Fibroblast of upper back skin (primary cell): ENCODE measurements at places on chromosomes 4 and X.

GRCh38 chr4:73661646-73662119, 41.4 kb upstream of the RASSF6 start:
- DNase-seq: peak; percentile 99

DNA sequence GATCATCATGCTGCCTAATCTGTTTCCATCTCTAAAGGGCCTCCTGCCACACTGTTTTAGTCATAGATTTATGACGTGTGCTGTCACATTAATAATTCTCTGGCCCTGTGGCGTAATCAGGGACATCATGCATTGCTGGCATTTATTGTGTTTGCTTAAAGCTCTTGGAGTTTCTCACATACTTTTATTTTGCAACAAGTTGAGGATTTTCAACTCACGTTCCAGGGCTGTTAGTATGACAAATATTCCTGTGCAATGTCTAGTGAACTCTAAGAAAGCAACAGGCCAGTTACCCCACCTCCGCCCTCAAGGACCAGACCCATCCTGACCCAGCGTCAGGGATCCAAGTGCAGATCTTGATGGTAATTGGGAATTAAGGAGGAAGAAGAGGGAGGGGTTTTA, 7.8 kb upstream of the PIGA start:
- peak; percentile 24 for DNase-seq

GRCh38 chrX:19642241-19643109, 127.2 kb upstream of the MAP3K15 start:
- no peak for DNase-seq

GRCh38 chr4:1490011-1490653, 83.9 kb upstream of the NKX1-1 start:
- no peak for DNase-seq

DNA sequence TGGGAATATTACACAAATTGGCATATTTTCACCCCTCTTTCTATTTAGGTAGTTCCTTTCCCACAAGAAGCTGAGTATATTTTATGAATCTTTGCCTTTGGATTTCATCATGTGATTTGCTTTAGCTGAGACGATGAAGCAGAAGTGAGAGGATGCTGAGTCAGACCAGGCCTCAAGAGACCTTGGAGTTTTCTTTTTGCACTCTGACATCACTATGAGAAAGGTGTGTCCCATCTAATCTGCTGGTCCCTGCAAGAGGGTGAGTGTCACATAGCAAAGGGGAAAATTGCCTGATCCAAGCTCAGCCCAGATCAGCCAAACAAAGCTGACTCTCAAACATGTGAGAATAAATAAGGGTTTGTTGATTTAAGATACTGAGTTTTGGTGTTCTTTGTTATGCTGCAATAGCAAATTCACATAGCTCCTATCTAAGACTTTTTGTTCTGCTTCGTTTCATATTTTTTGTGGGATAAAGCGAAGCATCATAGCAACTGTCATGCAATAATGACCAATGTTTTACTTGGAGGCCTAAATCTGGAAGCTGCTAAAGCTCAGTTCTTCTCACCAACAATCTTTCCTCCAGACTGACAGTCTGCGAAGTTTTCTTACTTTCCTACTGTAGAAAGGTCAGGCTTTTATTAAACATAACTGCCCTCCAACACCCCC, 176.9 kb downstream of the PDHA2 start:
- DNase-seq: peak; percentile 77

GRCh38 chr4:98377559-98377958, 116.4 kb downstream of the RAP1GDS1 start:
- peak; percentile 38 for DNase-seq

- DNase-seq: peak; percentile 78
These were observed 599.3 kb downstream of the SPRY1 start for GRCh38 chr4:123995936-123996335.

DNA sequence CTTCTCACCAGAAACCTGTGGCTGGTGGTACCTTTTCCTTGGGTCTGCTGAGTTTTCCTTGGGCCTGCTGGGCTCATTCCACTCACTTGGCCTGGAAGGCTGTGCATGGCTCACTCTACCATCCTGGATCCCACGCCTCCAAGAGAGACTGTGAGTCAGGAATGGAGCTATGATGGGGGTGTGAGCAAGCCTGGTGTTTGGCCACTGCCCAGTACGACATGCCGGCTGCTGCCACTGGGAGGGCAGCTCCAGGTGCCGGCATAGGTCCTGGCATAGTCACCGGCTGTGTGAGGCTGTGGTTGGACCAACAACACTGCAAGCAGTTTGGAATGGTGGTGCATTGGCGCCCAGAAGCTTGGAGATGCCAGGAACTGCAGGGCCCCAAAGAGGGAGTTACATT, 721.7 kb downstream of the PCDH18 start:
- no peak for DNase-seq

DNA sequence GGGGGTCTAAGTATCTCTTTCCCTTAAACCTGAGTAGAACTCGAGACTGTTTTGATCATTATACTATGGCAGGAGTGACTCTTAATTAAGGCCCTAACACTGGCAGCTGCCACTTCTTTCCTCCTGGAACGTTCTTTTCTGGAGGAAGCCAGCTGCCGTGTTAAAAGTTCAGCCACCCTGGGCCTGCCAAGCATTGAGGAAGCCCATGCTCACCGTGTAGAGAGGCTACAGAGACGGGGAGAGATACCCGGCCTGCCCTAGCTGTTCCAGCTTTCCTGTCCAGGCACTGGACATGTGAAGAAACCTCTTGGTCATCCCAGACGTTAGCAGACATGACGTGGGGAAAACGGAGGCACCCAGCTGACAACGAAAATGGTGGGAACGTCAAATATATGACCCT, 274.1 kb downstream of the ARHGAP10 start:
- DNase-seq: no peak

DNA sequence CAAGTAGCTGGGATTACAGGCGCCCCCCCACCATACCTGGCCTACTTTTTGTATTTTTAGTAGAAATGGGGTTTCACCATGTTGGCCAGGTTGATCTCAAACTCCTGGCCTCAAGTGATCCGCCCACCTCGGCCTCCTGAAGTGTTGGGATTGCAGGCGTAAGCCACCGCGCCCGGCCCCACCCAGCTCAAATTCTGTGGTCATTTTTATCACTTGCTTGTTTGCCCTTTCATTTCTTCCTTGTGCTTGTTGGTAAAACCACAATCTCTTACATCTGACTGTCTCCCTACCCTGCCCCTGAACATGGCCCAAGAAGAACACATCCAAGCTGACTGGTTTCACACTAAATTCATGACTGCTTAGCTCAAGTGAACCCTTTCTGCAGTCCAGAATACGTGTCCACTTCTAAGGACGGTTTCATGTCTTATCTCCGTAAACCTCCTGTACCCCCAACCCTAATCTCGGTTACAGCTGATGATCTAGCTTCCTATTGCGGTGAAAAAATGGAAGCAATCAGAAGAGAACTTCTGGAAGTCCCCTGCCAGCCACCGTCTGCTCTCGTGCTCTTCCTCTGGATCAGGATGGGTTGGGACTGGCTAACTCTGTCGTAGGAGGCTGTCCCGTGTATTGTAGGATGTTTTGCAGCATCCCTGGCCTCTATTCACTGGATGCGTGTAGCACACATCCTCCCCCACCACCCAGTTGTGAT, 5.4 kb upstream of the RS1 start:
- DNase-seq: no peak

- no peak for DNase-seq
These were observed 3.0 kb downstream of the MID1 start for GRCh38 chrX:10617186-10617998.

GRCh38 chr4:56705966-56706365, 24.9 kb upstream of the HOPX start:
- no peak for DNase-seq

GRCh38 chr4:41257257-41257901, 651 bp downstream of the UCHL1 start:
- peak; percentile 59 for DNase-seq

DNA sequence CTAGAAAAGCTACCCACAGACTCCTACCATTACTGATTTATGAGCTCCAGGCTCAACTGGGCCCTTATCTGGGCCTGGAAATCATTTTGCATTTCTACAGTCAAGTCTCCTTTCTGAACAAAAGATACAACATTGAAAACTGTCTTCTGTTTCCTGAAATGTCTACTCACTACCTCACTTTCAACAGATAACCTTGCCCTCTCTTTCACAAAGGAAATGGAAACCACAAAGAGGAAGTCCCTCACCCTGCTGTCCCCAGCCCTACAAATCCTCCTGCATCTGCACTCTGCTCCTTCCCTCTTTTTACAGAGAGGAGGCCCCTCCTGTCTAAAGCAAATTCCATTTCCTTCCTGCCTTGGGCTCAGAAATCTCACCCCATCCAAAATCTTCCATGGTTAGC, 24.8 kb upstream of the CYBB start:
- no peak for DNase-seq

- DNase-seq: no peak
These were observed 219.1 kb downstream of the THOC2 start for GRCh38 chrX:123513585-123514278.

GRCh38 chrX:38561951-38562719, 793 bp downstream of the TSPAN7 start:
- no peak for DNase-seq

DNA sequence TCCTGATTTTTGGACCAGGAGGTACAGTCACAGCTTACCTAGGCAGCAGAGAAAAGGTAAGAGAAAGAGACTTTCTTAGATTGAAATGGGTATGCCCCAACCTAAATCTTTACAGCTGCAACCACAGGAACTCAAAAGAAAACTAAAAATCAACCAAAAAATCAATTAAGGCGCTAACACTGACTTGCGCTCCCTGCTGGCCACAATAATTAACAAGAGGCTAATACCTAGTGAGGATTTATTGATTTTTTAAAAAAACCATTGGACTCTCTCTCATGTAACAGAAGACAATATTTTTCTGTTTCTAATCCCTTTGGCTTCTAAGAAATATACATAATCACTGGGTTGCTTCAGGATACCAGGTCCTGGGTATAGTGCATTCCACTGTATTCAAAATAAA, 153.9 kb upstream of the TENM3 start:
- no peak for DNase-seq

GRCh38 chrX:2176733-2177132, 324.0 kb downstream of the DHRSX start:
- no peak for DNase-seq

- no peak for DNase-seq
These were observed 29.0 kb downstream of the MECP2 start for GRCh38 chrX:154068560-154068959.

DNA sequence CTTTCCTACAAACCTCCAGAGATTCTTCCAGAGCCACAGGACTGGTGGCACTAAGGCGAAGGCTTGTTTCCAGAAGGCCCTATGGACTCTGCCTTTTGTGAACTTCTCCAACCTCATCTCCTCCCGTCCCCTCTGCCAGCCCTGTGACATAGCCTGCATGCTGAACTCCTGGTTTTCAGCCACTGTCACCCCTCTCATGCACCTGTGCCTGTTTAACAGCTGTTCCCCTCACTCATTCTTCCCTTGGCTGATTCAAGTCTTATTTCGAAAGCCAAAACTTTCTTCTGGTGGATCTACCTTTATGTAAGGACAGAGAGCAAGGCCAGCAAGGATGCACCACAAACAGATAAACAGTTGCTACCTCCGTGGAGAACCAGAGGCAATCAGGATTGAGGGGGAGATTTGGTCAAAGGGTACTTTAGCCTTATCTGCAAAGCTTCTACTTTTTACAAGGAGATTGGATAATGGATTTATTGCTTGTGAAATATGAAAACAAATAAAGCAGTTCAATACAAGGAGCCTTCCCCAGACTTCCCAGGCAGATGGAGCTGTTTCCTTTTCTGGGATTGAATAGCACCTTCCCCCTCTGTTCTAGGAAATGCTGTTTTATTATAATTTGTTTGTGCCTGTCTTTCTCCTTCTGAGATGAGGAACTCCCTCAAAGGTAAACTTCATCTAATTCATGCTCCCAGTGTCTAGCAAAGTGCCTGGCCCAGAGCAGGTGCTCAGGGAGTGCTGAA, 5.7 kb downstream of the CITED1 start:
- DNase-seq: no peak

GRCh38 chr4:38625508-38625907, 38.5 kb upstream of the KLF3 start:
- DNase-seq: no peak

DNA sequence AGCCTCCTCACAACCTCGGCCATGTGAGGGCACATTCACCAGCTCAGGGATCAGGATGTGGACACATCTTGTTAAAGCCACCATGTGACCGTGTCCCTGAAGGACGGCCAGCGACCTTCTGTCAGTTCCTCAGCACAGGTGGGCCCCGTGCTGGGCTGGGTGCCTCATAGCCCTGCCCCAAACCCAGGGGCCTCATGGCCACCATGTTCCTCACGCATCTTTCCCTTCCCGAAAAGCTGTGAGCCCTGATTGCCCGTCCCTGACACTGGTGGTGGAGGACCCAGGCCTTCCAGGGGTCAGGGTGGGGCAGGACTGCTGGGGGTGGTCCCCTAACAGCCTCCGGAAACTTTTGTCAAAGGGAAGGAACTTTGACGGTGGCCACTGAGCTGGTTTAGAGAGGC, 60.1 kb upstream of the ADRA2C start:
- no peak for DNase-seq

DNA sequence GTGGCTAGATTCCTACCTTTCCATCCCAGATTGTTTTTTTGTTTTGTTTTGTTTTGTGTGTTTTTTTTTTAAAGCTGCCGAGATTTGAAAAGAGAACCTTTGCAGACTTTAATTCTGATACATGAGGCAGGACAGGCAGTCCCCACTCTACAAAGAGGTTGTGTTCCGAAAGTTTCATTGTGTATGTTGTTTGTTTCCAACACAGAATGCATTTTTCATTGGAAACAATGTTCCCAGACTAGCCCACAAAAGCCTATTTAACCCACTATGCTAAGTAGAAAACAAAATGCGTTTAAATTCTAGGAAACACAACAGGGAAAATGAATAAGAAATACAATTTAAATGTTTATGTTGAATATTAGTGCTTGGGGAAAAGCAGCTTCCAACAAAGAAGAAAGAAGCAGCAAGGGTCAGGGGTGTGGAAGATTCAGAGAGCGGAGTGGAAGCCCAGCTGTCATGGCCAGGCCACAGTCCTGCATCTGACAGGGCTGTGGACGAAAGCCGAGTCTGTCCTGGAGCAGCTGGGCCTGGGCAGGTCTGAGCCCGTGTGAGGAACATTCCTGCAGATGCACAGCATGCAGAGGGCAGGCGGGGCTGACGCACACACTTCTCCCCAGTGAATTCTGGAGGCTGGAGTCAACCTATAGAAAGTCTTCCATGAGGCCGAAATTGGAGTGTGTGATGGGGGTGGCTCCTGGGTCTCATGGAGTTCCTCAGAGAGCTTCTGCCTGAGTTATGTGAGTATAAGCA, 12.4 kb upstream of the SETD7 start:
- DNase-seq: peak; percentile 68

DNA sequence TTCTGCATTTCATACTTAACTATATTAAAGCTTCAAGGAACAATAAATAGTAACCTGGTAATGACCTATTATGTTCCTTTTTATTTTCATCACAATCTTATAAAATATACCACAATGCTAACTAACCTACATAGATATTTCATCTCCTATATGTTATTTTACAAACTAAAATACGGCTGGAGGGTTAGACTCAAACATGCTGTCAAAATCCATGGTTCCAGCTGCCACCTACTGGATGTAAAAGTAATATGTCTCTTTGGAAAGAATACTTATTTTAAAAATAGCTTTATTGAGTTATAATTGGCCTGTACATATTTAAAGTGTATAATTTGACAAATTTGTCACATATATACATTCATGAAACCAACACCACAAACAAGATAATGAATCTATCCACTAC, 15.0 kb downstream of the RGN start:
- peak; percentile 25 for DNase-seq

GRCh38 chr4:110515676-110516075, 39.7 kb downstream of the ENPEP start:
- peak; percentile 11 for DNase-seq

- no peak for DNase-seq
These were observed 195.8 kb downstream of the PDGFC start for GRCh38 chr4:156775813-156776212.

GRCh38 chr4:123480706-123481418, 84.3 kb downstream of the SPRY1 start:
- peak; percentile 86 for DNase-seq
